Daoy (cell line): ENCODE measurements at places on chromosomes 1 and 21.

- DNase-seq: no peak
Observed at GRCh38 chr1:69191335-69191734, 376.4 kb upstream of the LRRC7 start.

DNA sequence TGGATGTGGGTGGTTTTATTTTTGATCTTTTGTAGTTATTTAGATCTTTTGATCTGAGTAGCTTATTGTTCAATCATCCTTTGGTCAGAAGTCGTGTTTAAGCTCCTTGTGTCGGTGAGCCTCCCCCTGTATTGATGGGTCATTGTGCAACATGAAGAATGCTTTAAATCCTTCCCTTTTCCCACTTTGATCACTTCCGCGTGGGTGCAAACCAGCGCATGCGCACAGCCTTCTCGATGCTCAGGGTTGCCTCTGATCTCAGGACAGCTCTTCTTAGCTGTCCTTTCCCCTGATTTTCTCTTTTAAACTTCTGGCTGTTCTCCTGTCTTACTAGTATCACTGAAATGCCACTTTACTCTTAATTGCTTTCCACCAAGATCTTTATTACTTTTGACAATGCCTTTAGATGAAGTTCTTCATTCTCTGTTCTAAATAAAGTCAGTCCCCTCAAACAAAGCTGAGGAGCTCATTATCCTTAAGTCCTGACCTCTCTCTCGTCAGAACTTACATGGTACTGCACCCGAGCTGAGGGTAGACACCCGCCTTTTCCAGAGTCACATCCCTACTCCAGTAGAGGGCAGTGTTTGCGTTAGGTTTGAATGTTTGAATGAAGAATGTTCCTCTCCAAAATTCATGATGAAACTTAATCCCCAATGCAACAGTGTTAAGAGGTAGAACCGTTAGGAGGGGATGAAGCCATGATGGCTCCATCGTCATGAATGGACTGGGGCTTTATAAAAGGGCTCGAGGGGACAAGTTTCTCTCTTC, 547.9 kb upstream of the TMPRSS15 start:
- DNase-seq: peak; percentile 42

DNA sequence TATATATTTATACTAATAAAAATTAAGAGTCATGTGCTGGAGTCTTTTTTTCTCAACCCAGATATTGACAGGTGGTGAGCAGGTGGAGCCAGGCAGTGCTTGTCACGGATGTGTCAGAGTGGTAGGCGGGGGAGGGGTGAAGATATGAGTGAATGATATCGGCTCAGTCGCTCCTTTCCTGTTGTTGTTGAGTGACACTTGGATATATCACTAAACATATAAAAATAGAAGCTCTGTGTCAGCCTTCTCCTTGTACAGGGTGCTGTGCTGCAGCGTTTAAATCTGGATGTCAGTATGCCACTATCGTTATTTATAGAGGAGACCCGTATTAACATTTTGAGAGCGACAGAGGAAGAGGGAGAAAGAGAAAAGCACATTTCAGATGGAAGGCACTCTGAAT, 339.6 kb downstream of the NUF2 start:
- DNase-seq: no peak

GRCh38 chr1:178682429-178682828, 42.6 kb upstream of the RALGPS2 start:
- peak; percentile 13 for DNase-seq

GRCh38 chr1:90354704-90355103, 359.8 kb downstream of the ZNF326 start:
- no peak for DNase-seq

DNA sequence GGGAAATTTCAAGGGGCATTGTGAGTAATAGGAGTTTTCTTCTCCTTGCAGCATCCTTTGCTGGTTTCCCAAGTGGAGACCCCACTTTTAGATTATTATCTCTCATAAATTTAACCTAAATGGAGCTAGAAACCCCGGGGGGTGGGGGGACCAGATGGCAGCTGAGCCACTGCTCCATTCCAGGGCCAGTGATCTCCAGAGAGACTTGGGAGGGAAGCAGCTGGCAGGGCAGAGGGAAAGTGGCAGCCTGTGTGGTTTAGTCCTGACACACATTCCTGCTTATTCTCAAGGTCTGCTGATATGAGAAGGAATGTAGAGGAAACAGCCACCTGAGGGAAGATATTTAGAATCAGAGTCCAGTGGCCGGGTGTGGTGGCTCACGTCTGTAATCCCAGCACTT, 16.3 kb downstream of the PCP4L1 start:
- no peak for DNase-seq

DNA sequence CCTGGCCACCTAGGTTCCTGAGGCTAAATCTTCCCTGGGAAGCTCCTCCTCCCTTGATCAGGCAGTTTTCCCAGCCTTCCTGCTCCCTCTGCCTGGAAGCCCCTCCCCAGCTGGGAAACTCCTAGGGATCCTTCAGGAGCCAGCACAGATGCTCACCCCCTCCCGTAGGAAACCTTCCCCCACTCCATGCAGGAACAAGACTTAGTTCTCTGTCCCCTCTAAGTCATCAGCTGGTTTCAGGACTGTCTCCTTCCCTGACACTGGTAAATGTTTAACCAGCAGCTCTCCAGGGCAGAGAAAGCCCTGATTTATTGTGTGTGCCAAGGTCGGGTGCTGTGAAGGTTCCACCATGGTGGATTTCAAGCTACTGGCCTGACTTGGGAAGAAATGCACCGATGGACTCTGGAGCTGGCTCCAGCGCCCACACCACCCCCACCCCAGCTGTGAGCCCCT, 25.0 kb downstream of the TTC39A start:
- no peak for DNase-seq

GRCh38 chr1:173191011-173191705, 16.0 kb downstream of the TNFSF4 start:
- no peak for DNase-seq

DNA sequence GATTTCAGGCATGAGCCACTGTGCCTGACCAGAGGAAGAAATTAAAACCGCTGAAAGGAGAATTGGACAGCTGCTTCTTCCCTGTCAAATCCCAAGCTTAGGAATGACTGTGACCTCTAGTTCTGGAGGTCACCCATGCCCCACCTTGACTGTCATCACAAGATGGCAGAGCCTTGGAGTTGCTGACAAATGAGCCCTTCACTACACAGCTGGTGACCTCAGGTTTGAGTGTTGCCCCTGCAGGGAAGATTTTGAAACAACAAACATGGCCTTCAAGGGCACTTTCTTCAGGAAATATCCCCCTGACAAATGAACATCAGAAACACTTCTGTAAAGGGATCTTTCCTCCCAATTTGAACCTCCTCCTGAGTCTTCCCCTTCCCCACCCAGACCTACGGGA, 6.9 kb upstream of the SLC45A3 start:
- DNase-seq: no peak

DNA sequence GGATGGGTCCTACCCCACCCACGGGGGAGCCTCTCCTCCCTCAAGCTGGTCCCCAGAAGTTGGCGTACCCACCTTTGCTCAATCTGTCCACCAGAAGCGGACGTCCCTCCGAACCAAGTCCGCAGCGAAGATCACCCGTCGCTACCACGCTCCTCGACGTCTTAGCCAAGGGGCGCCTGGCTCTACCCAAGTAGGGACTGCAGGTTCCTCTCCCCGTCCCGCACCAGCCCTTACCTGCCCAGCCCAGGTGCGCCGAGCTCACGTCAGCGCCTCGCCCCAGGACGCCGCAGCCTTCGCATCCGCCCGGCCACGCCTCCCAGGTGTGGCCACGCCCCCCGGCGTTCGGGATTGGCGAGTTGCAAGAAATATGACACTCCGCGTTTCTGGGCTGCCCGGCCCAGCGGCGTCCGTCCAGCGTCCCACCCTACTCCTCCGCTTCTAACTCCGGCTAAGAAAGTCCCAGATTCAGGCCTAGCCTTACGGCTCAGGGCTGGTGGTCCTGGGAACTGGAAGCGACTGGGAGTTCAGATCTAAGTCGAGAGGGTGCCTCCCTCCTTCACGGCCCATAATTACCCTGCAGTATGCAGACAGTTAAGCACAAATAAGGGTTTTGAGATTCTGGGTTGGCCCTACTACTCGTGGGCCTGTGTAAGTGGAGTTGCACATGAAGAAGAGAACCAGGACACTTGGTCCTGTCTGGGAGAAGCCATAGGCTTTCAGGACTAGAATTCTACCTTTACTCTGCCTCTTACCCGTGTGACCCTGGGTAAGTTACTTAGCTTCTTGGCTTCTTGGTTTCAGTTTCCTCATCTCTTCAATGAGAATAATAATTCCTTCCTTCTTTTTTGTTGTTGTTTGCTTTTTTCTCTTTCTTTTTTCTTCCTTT, at the start of gene IRF6:
TSS of gene IRF6 (minus strand) at position 268 of the 886 bp plus-strand sequence. CDS start 4,729 bp downstream, outside the sequence.
- DNase-seq: no peak

- DNase-seq: no peak
Observed at GRCh38 chr21:32917362-32918135, 108.2 kb upstream of the OLIG2 start.

DNA sequence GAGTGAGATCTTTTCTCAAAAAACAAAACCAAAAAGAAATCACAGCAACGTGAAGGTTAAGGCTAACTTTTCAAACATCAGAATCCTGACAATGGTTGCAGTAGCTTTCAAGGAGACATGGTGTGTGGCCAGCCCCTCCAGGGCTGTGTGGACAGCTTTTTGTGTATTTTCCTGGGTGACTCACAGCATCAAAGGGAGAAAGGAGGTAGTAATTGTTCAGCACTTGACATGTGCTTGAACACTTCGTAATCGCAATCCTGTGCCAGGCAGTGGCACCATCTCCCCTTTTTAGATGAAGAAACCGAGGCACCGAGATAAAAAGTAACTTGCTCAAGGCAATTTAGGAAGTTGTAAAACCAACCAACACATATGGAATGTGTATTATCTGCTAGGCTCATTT, 10.3 kb downstream of the NBL1 start:
- peak; percentile 79 for DNase-seq

DNA sequence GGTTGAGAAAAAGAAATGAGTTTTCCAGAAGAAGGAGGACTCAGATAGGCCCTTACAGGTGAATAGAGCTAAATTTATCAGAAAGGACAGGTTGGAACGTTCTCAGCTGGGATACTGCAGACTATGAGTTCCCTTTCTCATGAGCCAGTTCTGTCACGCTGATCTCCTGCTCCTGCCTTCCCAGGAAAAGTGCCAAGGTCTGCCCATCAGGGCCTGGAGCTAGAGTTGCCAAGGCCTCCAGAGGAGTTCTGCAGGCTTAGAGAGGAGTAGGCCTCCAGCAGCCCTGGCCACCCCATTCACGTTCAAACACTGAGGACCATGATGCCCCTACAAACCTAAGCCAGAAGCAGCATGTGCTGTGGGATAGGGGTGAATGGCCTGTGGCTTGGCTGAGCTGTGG, 126.8 kb upstream of the TNR start:
- no peak for DNase-seq

DNA sequence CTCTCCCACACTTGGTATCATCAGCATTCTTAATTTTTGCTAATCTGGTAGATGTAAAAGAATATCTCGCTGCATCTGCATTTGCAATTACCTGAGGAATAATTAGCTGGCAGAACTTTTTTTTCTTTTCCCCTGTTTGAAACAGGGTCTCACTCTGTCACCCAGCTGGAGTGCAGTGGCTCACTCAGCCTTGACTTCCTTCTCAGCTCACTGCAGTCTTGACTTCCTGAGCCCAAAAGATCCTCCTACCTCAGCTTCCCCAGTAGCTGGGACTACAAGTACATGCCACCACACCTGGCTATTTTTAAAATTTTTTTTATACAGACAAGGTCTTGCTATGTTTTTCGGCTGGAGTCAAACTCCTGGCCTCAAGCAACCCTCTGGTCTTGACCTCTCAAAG, 35.4 kb upstream of the ENAH start:
- DNase-seq: no peak

- DNase-seq: no peak
Observed at GRCh38 chr1:29686012-29686930, 449.9 kb downstream of the PTPRU start.

DNA sequence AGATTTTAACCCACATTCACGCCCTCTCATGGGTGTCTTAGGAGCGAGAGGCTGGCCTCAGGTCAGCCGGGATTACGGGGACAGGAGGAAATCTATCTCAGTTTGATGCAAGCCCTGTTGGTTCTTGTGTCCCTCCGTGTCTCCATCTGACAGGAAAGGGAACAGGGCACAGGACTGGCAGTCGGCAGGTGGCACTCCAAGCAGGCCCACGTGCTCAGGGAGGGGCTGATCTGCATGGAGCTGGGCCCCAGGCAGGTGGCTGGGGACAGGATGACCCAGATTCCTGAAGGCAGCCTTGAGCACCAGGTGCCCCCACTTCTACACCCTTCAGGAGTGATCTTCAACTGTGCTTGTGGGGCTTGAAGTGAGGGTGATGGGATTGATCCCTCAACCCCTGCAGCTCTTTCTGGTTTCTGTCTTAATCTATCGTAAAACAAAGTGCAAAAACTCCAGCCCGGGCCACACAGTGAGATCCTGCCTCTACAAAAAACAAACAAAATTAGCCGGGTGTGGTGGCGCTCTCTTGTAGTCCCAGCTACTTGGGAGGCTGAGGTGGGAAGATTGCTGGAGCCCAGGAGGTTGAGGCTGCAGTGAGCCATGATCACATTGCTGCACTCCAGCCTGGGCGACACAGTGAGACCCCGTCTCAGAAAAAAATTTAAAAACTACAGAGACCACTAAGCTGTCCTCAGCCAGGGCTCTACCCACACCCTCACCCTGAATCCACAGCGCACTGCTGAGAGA, 8.3 kb downstream of the PLEKHG5 start:
- no peak for DNase-seq

DNA sequence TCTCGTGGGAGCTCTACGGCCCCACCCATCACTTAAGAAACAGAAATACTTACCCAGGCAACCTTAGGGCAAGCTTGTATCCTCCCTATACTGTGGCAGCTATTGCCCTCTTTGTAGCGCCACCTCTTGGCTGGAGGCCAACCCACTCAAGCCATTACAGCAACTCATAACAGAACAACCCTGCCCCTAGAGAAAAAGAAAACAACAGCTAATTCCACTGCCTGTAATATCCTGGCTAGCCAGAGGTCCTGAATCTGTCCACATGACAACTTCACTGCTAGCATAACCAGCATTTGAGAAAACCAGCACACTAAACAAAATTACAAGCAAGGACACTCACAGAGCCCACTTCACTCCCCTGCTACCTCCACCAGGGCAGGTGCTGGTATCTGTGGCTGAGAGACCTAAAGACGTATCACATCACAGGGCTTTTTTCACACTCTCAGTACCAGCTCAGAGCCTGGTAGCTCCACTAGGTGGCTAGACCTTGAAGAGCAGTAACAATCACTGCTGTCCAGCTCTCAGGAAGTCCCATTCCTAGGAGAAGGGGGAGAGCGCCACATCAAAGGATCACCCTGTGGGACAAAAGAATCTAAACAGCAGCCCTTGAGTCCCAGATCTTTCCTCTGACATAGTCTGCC, 14.5 kb upstream of the MX1 start:
- peak; percentile 27 for DNase-seq

DNA sequence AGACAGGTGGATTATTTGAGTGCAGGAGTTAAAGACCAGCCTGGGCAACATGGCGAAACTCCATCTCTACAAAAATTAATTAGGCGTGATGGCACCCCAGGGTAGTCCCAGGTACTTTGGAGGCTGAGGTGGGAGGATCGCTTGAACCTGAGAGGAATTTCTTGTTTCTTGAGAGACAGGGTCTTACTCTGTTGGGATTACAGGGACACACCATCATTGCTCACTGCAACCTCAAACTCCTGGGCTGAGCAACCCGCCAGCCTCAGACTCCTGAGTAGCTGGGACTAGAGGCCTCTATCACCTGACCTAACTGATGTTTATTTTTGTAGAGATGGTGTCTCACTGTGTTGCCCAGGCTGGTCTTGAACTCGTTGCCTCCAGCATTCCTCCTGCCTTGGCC, 24.8 kb downstream of the DHX9 start:
- DNase-seq: no peak
